Activated T-cell treated with anti-CD3 and anti-CD28 coated beads for 24 hours (primary cell): ENCODE measurements at places on chromosomes 5 and 9.

DNA sequence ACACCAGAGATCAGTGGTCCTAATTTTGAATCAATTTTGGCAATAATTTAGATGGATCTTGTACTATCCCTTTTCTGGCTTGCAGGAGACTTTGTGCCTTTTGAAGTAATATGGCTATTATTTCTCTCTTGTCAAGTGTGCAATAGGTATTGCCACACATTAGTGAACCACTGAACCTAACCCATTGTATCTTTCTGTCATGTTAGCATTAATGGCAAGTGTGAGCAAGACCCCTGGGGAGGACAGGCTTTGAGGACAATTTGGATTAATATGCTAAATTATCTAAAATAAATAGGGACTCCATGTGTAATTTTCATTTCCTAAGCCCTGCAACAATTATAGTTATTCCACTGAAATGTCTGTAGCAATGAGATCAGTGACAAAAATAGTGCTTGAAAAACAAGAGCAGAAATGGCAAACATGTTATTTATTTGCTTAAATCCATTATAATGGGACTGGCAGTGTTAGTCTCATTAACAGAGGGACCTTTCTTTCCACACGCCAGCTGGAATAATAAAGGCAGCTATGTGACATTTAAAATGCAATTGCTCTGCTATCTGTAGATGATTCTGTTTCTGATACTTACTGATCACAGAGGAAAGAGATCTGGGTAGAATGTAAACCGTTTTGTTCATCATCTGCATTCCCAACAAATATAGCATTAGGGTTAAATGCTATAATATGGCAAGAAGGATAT is 753.3 kb upstream of the ZNF608 start:
- DNase-seq = no peak

- peak; percentile 85 for DNase-seq
Observed at GRCh38 chr5:142324871-142325724, at the start of gene SPRY4. SPRY4 (minus strand) TSS chr5:142325021; CDS start chr5:142315108, 9,913 bp downstream.

DNA sequence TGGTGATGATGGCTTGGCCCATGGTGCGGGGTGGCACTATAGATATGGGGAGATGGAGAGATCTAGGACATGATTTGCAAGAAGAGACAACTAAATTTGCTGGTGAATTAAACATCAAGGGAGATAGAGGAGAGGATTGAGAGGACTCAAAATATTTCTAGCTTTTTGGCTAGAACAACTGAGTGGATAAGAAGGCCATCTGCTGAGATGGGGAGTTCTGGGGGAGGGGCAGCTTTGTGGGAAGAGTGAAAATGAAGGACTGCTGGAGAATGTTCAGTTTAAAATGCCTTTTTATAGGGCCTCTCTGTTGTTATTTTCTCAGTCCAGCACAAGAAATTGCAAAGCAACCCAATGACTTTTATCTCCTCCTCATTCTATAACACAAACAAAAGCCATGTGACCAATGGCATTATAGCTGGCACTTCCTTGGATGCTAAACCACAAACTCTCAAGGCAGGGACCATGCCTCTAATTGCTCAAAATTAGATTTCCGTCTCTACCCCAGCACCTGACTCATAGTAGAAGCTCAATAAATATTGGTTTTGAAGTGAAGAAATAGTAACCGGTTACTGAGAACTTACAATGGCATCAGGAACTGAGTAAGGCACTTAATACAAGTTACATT is 29.8 kb downstream of the JAKMIP2 start:
- no peak for DNase-seq

GRCh38 chr5:122201365-122201764 is 72.0 kb downstream of the ZNF474 start:
- no peak for DNase-seq

DNA sequence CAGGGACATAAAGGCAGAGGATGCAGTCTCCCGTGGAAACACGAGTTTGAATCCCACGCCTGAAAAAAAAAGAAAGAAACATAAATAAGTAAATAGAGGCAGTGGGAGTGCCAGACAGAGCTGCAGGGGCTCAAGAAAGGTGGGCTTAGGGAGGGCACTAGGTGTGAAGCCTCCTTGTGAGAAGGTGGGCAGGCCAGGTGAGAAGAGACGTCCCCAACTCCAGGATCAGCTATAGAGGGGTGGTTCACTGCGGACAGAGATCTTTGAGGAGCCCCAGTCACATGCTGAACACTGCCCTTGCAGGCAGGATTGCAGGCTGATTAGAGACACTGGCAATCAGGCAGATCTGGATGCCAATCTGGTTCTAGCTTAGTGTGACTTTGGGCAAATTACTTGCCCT is 172.1 kb downstream of the RGS3 start:
- no peak for DNase-seq

GRCh38 chr5:54551926-54552325 is 34.4 kb downstream of the SNX18 start:
- no peak for DNase-seq

- no peak for DNase-seq
Observed at GRCh38 chr9:110531776-110532175, 47.8 kb downstream of the SVEP1 start.

DNA sequence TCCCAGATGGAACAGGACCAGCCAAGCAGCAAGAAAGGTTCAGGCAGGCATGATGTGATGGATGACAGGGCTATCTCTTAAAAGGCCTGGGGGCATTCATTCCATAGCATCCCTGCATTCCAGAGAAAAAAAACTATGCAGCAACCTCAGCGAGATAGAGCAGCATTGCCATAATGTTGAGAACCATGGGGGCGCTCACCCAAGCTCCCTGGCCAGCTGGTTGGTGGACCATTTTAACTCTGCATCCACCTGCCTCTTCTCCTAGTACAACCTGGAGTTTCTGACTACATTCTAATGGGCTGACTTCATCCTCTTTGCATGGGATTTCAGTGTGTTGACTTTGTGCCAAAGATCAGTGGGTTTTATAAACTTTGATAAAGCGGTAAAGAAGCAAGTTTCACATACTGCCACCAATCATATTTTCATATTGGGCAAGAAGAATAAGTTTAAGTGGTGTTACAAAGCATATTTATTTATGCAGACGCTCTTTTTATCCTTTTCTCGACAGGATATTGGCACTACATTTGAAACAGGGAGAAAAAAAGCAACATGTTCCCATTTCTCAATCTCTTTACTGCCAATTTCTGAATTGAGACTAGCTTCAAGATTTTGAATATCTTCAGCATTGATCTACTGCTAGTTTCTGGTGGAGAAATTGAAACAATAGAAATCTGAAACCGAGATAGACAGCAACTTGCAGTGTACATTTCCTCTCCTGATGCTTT is 378.3 kb upstream of the WWC1 start:
- no peak for DNase-seq

DNA sequence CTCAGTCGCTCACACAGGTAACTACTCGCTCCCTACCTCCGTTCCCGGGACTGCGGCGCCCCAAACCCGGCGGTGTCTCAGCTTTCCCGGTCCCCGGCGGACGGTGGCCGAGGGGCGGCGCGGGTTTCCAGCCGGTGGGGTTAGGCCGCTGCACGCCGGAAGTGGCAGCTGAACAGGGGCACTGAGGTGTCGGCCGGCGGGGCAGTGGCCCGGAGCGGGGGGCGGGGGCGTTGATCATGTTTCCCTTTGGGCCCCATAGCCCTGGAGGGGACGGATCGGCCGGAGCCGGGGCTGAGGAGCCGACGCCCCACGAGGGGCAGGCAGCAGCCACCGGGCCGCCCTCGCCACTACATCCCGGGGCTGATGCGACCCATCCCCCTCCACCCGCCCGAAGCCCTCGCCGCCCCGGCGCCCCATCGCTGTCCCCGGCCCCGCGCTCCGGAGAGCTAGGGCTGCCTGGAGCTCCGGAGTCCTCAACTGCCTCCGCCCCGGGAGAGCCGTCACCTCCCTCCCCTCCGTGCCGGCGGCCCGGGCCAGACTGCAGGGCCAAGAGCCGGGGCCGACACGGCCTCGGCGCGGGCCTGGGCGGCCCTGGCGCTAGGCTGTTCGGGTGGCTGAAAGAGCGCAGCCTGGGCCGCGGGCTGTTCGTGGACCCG is at the start of gene DCAF10:
DCAF10 (plus strand) TSS at position 167 of the 656 bp plus-strand sequence; CDS start at position 237, 70 bp downstream.
- DNase-seq = peak; percentile 88

DNA sequence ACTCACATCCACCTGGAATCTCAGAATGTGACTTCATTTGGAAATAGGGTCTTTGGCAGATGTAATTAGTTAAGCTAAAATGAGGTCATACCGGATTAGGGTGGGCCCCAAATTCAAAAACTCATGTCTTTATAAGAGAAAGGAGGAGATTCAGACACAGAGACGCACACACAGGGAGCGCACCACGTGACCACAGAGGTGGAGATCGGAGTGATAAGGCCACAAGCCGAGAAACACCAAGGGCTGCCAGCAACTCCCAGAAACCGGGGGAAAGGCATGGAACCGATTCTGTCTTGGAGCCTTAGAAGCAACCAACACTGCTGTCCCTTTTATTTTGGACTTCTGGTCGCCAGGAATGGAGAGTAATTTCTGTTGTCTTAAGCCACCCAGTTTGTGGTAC is 31.8 kb upstream of the LMX1B start:
- DNase-seq = no peak

DNA sequence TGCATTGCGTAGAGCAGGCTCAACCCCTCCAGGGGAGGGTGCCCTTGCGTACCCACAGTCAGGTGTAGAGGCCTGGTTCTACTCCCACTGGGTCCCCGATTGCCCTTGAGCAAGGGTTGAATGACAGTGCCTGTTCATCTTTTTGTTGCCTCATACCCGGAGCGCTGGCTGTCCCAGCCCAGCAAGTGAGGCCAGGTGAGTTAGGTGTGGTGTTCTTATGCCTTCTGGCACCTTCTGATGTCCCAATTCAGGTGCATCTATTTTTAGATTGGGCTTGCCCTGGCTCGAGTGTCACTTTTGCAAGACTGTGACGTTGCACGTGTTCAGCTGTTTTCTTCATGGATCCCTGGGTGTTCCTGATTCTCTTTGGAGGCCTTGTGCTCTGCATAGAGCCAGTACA is 257.8 kb downstream of the GOLPH3 start:
- no peak for DNase-seq

GRCh38 chr5:126723643-126724042 is 53.3 kb upstream of the LMNB1 start:
- no peak for DNase-seq

DNA sequence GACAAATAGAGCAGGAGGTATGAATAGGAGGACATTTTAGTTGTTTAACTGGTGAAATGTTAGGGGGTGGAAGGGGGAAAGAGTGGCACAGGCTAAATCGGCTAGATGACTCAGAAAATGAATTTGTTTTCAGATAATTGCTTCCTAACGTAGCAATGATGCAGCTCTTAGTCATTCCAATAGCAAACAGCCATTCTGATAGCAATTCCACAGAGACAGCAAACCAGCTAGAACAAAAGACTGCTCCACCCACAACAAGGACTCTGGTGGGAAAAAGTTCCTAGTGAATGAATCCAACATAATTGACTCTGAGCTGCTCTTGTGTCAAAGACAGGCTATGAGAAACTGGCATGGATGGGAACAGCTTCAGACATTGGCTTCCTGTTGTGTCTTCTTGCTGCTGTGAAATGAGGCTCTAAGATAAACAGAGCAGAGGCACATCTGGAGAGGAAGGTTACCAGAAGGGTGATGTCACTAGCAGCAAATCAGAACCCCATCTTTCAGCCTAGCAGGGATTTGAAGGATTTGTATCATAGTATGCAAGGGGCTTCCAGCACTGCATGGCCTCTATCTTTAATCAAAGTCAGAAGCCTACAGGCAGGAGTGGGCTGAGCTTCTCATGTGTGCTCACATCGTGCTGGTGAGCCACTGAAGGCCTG is 28.1 kb upstream of the F2RL1 start:
- DNase-seq = peak; percentile 4

- DNase-seq = no peak
Observed at GRCh38 chr5:157167214-157167621, 1.2 kb upstream of the GARIN3 start.

- peak; percentile 24 for DNase-seq
Observed at GRCh38 chr9:85741095-85741874, 469 bp downstream of the AGTPBP1 start.
